ENCODE measurements at places on chromosomes 1 and 21.

- DNase-seq = no peak
- H3K4me1 ChIP-seq = no peaks in the 10 kb centered on the region
- no peak overlapping the region for H3K27ac ChIP-seq
- no peaks in the 10 kb centered on the region for H3K36me3 ChIP-seq
Measured at GRCh38 chr1:3586986-3587759, 24.1 kb downstream of the MEGF6 start.

DNA sequence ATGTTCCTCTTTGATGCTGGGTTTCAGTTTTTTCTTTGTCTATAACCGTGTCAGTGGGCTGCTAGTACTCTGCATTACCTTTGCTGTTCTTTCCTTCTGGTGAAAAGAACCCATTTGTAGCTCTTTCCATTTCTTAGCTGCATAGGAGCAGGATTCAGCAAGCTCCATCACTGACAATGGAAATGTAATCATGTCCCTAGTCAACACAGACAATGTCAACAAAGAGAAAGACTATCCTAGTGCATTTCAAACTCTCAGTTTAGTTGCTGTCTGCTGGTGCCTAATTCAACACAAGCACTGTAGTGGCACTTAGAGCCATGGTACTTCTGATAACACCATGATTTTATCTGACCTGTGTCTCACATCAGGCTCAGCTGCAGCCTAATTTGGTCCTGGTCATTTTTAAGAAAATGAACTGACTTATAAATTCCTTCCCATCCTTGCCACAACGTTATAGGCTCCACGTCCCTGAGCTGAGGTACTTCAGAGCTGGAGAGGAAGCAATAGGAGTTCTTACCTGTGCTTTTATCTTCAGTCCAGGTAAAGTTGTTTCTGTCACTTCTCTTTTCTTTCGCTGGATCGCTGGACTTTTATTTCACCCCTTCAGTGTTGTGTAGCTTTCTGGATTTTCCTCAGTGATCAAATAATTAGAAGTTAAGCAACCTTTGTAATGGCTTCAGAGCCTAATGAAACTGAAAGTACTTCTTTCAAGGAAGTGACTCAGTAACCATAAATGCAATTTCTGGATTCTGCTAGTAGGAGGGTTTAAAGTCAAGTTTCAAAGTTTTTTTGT lies at the start of gene GBP3:
Gene GBP3 (minus strand): TSS at position 700 of the 793 bp plus-strand sequence. CDS start 2,145 bp downstream, outside the sequence.
- H3K4me3 ChIP-seq = peak within 1 kb of the TSS; percentile 73
- peaks cover 42% of the 10 kb centered on the region for H3K4me1 ChIP-seq
- no peak for DNase-seq
- no peaks in the 10 kb centered on the region for H3K27me3 ChIP-seq

DNA sequence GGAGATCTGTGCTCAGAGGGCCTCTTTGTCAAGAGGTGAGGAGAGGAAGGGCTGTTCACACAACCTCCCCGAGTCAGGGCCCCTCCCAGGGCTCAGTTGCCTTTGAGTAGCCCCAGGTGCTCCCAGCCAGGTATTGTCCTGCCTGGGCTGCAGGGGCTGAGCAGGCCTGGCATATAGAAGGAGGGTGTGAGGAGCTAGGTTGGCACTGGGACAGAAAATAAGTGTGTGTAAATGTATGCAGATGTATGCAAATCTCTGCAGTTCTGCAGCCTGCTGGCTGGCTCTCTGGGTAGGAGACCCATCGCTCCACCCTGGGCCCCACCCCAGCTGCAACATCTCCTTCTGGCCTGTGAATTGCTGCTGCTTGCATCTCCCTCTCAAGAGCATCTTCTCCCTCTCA lies 52.4 kb downstream of the NAV1 start:
- no peak for DNase-seq
- peaks cover 72% of the 10 kb centered on the region for H3K27me3 ChIP-seq
- H3K36me3 ChIP-seq = no peaks in the 10 kb centered on the region
- no peak overlapping the region for H3K4me3 ChIP-seq
- H3K27ac ChIP-seq = no peak overlapping the region

DNA sequence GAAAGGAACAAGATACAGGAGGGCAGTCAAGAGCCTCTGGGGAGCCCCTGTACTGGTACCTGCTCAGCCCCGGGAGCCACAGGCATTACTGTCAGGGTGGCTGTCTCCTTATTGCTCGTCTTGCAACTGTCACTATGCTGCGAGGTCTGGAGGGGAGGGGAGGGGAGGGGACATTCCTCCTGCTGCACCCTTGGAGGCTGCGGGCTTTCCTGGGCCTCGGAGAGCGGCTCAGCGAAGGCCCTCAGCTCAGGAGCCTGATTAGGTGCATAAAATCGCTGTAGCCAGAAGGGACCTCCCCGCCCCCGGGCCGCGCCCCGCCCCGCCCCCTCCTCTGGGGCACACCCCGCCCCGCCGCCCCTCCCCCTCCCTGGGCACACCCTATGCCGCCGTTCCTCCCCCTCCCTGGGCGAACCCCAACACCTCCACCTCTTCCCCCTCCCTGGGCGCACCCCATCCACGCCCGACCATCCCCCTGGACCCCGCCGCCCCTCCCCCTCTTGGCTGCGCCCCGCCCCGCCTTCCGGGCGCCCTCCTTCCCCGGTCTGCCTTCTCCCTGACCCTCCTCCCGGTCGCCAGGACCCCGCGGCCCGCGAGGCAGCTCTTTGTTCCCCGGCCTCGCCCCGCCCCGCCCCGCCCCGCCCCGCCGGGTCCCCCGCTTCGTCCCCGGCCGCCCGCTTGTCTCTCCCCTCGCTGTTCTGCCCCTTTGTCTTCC lies 35.5 kb downstream of the CACHD1 start:
- peaks cover 2% of the 10 kb centered on the region for H3K36me3 ChIP-seq
- H3K4me3 ChIP-seq = peak overlapping the region; percentile 82
- H3K4me1 ChIP-seq = peaks cover 4% of the 10 kb centered on the region
- H3K27ac ChIP-seq = peak overlapping the region; percentile 41
- peaks cover 63% of the 10 kb centered on the region for H3K27me3 ChIP-seq

- H3K4me1 ChIP-seq = peaks cover 81% of the 10 kb centered on the region
- H3K27ac ChIP-seq = peak overlapping the region; percentile 89
- peaks cover 73% of the 10 kb centered on the region for H3K36me3 ChIP-seq
Measured at GRCh38 chr1:226730836-226731235, 8.2 kb downstream of the ITPKB start.

All from effector memory CD8-positive, alpha-beta T cell (primary cell).